Activated naive CD4-positive, alpha-beta T cell treated with anti-CD3 and anti-CD28 coated beads for 36 hours (primary cell): ENCODE measurements at places on chromosomes 12 and 14.

- DNase-seq, result peak; percentile 15
Observed at GRCh38 chr14:64762044-64763034, 58.1 kb downstream of the PLEKHG3 start.

- DNase-seq, result no peak
Observed at GRCh38 chr12:13437541-13437940, 241.0 kb downstream of the EMP1 start.

- DNase-seq, result no peak
Observed at GRCh38 chr14:47596860-47597259, 78.5 kb downstream of the MDGA2 start.

DNA sequence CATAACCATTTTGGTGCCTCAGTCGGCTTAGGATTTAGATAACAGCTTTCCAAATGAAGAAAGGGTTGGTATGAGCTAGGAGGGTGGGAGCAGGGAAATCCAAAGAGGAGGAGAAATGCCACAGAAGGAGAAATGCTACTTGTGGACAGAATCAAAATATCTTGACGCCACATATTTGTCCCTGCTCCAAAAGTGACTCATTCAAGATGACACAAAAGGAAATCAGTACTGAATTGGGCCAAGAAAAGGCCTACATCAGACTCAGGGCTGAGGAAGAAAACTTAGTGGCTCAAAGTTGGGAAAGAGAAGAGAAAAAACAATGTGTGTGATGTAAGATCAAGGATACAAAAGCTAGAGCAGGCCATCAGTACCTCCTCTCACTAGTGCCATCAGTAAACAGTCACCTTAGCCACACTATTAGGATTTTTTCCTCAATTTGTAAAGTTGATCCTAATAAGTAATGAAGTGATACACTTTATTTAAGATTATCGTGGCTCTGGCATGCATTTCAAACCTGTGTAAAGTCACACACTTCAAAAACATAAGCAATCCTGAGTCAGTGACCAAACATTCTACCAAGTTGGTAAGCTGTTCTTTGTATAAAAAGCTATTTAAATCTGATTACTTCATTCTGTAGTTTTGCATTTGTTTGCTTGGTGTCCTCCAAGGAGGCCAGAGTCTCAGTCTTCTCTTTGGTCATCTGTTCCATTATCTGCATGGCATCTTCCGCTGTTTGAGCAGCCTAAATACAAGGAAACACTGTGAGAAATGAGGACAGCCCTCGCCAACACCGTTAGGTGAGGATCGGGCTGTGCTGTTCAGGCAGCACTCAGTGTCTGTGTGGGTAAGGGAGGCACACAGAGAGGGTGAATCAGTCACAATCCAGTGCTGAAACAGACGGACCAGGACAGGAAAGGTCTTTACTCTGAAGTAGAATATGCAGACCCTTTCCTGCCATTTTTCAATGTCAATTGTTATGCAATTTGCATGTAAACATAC, 52.6 kb upstream of the VPS33A start:
- no peak for DNase-seq

- no peak for DNase-seq
Observed at GRCh38 chr14:104803912-104804410, 3.1 kb downstream of the ZBTB42 start.

DNA sequence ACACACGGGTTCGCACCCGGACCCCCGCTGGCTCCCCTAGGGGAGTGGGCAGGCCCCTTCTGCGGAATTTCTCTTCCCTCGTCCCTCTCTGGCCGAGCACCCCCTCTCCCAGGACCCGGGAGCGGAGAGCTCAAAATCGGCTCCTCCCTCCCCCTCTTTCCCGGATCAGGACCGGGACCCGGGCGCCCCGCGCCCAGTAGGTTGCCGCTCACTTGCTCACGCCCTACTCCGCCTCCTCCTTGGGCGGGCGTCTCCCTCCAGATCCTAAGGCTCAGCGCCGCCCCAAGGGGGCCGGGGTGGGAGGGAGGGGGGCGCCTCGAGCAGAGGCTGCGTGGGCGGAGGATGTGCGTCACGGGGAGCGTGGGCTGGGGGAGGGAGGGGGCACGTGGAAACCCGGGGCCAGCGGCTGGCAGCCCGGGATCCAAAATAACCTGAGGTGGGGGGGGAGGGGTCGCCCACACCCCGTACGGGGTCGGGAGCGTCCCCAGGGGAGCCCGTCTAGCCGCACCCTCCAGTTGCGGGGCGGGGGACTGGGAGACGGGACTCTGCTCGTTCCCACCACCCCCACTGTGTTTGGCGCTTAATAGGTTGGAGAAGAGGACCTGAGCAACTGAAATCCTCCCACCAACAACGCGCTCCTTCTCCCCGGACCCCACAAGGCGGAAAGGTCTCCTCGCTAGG, 1.8 kb upstream of the NAB2 start:
- DNase-seq, result peak; percentile 94
